ENCODE measurements at places on chromosomes 1 and 21. TPM values are rescaled to one million over a fixed set of nuclear protein-coding genes. Genes with fewer than 3 reads are reported as not detected.

The TFF2 gene
- not detected for total RNA-seq

The EPHB2 gene
- total RNA-seq, result 24.9 TPM

The RAB3B gene
- 63.4 TPM for total RNA-seq

The MAP1LC3C gene
- 0.09 TPM for total RNA-seq

The PRR9 gene
- total RNA-seq, result not detected

The C1orf116 gene
- total RNA-seq, result not detected

The SPAG17 gene
- total RNA-seq, result 0.09 TPM

The LIPI gene
- not detected for total RNA-seq

The FAM167B gene
- 2.1 TPM for total RNA-seq

The TTC39A gene
- total RNA-seq, result 0.25 TPM

The TRMT1L gene
- 22.6 TPM for total RNA-seq

The SELP gene
- total RNA-seq, result not detected

The TSPAN1 gene
- 0.81 TPM for total RNA-seq

The VASH2 gene
- total RNA-seq, result 0.90 TPM

The MTARC1 gene
- total RNA-seq, result 4.3 TPM

The PWP2 gene
- total RNA-seq, result 4.0 TPM

Measured in fibroblast of the aortic adventitia (primary cell).